ENCODE measurements at places on chromosomes 6 and 20. TPM values are rescaled to one million over a fixed set of nuclear protein-coding genes. Genes with fewer than 3 reads are reported as not detected.

GRCh38 chr6:154460306-154461071, 50.0 kb downstream of the CNKSR3 start:
- DNase-seq = no peak

PPP1R3G gene
- 0.89 TPM for total RNA-seq

HCK gene
- total RNA-seq = not detected

DNA sequence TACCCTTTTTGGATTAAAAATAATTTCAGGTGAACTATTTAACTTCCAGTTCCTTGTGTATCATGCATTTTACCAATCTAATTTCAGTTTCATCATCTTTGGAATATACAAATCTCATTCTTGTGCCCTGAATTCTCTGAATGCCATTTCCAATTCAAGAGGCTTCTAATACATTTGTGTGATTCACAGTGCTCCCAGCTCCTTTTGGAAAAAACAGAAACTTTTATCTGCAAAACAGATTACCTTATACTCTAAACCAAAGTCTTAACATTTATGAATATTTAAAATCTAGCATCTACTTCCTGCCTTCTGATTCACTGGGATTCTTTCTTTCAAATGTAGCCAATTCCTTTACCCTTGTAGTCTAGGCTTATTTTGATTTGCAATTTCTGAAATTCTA, 11.1 kb upstream of the PEX7 start:
- no peak for DNase-seq

CLPSL1 gene
- not detected for total RNA-seq
